HFFc6 (cell line): ENCODE measurements at places on chromosomes 7 and 10. TPM values are rescaled to one million over a fixed set of nuclear protein-coding genes. Genes with fewer than 3 reads are reported as not detected.

The SMKR1 gene
- not detected in 3 replicates for total RNA-seq

DNA sequence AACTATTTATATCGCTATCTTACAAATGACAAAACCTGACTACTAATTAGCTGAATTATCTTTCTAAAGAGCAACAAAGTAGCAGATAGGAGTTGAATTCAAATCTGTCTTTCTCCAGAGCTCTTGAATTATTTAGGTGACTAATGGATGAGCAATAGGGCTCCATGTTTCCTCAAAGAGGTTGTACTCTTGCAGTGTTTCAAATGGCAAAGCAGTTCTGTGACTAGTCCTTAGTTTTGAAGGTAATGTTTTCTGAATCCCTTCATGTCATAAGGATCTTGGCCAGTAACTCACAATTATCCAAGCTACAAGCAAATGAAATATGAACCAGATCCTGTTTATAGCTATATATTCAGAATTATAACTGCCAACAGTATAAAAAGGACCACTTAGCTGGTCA, 999.7 kb downstream of the NRG3 start:
- DNase-seq = peak; percentile 46
- no peaks in the 10 kb centered on the region for H3K27me3 ChIP-seq
- peak overlapping the region; percentile 62 for H3K27ac ChIP-seq
- peaks cover 28% of the 10 kb centered on the region for H3K4me1 ChIP-seq
- H3K4me3 ChIP-seq = no peak overlapping the region

DNA sequence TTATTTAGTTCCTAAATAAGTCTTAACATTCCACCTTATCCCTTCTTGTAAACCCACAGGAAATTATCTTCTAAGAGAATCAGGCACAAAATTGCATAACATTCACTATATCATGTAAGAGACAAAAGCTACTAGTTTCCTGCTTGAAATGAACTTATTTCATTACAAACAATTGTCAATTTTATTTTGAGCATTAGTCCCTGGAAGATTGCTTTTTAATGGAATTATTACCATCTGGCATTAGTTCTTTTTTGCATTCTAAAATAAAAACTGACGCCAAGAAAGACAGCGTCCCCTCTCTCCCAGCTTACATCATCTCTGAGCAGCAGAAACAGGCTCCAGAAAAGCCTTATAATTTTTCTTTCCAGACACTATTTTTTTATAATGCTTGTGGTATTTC, 121.8 kb downstream of the NOC3L start:
- H3K27ac ChIP-seq = no peak overlapping the region
- H3K4me1 ChIP-seq = no peaks in the 10 kb centered on the region
- H3K4me3 ChIP-seq = no peak overlapping the region
- DNase-seq = no peak
- H3K36me3 ChIP-seq = no peaks in the 10 kb centered on the region

The ZNF107 gene
- 2.9 and 3.5 TPM in 2 replicates for total RNA-seq

The METTL27 gene
- 3.1 to 5.8 TPM (median 4.5 TPM) in 3 replicates for total RNA-seq

DNA sequence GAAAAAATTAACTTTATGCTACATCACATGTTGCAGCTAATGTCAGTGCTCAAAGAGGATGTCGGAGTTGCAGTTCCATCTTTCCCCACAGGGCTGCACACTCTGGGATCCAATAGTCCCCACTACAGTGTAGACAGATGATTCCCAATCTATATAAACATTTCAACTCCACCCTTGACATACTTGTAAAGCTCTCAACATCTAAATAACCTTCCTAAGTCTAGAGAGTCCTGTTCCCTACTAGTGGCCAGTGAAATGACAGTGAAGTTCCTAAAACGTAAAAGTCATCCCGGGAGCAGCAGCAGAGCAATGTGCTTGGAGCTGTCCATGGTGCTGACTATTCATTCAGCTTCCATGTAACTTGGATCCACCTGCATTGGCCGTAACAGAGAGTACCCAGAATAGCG, 145.1 kb downstream of the GRM8 start:
- no peaks in the 10 kb centered on the region for H3K27me3 ChIP-seq
- no peaks in the 10 kb centered on the region for H3K4me1 ChIP-seq
- no peak overlapping the region for H3K4me3 ChIP-seq
- no peaks in the 10 kb centered on the region for H3K36me3 ChIP-seq
- H3K27ac ChIP-seq = no peak overlapping the region
